Stromal cell of bone marrow (primary cell): ENCODE measurements at places on chromosomes 11 and 22.

DNA sequence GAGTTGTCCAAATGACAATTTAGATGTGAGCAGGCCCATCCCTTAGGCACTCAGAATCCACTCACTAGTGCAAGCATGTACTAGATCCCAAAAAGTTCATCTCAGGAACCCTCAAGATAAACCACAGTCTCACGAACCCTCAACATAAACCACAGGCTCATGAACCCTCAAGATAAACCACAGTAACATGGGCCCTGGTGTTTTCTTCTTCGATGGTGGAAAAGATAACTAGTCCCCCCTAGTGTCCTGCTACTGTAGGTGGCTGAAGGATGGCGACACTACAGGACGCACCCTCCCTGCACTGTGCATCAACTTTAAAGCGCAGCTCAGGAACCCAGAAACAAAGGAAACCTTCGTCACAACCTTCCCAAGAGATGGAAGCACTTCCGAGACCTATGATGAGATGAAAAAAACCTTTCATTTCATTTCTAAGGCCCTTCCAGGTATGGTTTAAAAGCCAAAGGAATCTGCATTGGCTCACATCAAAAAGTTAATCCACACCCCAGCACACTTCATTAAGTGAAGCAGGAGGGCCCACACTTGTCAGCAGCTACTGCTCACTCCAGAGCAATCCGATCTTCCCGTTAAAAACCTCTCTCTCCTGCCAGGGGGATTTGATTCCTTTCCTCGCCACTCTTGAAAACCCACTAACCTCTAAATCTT is 2.4 kb downstream of the LARGE1 start:
- no peak for DNase-seq

- DNase-seq = no peak
These were observed 121.0 kb upstream of the FGF3 start for GRCh38 chr11:69940246-69940610.

DNA sequence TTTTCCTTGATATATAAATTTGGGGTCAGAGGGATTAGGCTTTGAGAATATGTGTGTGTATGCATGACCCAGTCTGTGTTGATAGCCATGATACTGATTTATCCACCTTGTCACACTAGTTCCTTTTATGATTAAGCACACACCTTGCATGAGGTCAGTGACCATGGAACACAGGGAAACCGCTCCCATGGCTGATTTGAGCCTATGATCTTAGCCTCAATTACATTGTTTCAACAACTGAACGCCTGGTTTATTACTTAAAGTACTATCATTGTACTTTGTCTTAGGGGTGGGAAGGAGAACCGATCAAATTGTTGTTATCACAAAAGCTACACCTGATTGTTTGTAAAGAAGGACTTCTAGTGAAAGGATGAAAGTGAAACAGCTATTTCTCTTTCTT is 70.7 kb downstream of the ARFGAP2 start:
- no peak for DNase-seq

DNA sequence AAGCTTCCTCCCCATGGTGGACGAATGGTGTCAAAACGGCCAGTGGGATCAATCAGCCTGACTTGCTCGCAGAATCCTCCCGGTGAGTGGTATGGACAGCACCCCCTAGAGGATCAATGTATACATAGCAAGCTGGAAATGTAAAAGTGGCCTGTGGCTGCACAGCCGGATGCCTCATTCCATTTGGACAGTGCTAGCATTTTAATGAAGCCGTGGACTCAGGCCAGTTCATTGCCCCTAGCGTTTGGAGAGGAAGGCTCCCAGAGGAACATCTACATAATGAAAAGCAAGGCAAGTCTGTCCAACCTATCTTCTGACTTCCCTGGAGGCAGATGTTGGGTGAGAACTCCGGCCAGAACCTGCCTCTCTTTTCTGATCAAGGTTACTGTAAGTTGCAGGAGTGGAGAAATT is 942.3 kb downstream of the NTM start:
- peak; percentile 9 for DNase-seq

DNA sequence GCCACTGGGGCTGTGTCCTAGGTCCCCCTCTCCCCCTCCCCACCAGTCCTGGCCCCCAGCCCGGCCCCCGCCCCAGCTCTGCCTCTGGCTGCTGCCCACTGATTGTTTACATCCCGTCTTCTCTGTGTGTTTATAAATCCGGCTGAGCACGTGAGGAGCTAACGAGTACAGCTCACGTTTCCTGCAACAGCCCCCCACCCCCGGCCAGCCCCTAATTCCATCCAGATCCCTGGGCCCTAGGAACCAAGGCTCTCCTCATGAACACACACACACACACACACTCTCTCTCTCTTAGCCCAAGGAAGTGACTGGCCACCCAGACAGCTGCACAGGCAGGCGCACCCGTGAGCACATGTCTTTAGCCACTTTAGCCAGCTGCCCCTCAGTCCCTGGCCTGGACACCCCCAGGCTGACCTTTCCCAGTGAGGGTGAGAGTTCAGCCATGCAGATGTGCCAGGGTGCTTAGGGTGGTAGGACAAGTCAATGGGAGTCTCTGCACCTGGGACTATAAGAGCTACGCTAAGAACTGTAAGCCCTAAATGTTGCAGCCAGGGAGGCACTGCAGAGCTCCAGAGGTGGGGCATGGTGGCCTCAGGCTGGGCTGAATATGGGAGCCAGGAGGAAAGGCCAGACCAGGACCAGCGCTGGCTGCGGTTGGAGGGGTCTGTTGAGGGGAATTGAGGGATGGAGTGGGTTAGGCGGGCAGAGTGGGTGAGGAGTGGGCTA is 2.9 kb downstream of the CLCF1 start:
- DNase-seq = no peak

- DNase-seq = no peak
These were observed 1.6 kb downstream of the L3MBTL2 start for GRCh38 chr22:41206719-41207118.

- DNase-seq = no peak
These were observed 59.4 kb downstream of the F2 start for GRCh38 chr11:46778416-46778815.

DNA sequence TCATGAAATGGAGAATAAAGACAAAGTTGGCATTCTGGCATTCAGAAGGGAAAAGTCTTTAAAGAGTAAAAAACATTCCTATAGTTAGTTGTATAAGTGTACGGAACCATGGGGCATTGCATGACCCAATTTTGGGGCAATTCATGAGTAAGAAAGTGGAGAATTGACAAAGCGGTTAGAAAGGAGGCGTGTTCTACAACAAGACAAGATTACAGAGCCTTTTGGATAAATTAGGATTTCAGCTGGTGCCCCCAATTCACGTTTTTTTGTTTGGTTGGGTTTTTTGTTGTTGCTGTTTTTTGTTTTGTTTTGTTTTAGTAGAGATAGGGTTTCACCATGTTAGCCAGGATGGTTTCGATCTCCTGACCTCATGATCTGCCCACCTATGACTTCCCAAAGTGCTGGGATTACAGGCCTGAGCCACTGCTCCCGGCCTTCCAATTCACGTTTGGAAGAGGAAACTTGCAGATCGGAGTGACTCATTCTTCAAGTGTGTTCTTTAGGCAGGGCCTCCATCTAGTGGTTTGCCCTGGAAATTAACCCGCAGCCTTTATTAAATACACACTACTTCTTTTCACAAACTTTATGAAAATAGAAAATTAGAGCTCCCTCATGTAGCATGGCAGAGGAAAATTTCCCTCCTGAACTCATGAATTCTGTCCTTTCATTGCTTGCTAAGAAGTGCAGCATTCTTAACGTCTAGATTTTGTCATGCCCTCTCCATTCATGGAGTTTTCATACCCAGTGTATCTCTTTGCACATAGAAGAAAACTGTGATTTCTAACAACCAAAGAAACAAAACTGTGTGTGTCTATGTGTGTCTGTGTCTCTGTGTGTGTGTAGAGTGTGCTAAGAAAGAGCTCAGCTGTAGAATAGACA is 118.1 kb downstream of the BBOX1 start:
- DNase-seq = peak; percentile 75

DNA sequence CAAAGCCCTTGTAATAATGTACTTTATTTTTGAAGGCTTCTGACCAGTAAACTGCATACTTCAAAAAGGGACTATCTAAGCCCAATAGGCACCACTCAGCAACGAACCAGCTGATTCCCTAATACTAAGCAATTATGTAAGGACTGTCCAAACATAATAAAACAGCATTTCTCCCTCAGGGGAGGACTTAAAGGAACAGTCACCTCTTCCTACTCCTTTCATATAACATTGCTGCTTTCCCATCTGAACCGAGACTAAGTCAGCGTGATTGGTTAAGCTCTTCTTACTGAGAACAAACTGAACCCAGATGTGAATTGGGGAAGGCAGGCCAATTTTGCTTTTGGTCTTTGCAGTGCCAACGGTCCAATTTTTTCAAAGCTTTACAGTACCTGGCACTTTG is 420.0 kb downstream of the METTL15 start:
- no peak for DNase-seq

- no peak for DNase-seq
These were observed 47.1 kb upstream of the CLDN5 start for GRCh38 chr22:19571207-19571795.

- DNase-seq = peak; percentile 32
These were observed 109.8 kb downstream of the BCR start for GRCh38 chr22:23289851-23290724.

- no peak for DNase-seq
These were observed 84.8 kb downstream of the ADAMTS15 start for GRCh38 chr11:130533113-130533798.

DNA sequence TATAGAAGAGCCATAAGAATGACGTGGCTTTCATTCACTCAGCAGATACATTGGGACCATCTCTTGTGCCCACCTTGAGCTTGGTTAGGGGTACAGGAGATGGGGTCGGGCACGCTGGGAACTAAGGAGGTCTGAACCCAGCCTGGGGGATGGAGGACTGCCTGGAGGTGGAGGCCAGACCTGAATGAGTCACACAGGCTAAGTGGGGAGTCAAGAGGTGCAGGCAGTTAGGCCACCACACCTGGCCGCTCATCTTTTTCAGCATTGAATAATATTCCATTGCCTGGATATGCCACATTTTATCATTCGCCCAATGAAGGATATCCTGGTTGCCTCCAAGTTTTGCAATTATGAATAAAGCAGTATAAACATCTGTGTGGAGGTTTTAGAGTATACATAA is 3.8 kb upstream of the PPIL2 start:
- DNase-seq = no peak

- DNase-seq = no peak
These were observed 20.0 kb downstream of the GUCY1A2 start for GRCh38 chr11:106998116-106998915.
